ENCODE measurements at places on chromosomes 5 and 9.

GRCh38 chr9:20397348-20397747 lies 225.0 kb downstream of the MLLT3 start:
- DNase-seq: no peak

DNA sequence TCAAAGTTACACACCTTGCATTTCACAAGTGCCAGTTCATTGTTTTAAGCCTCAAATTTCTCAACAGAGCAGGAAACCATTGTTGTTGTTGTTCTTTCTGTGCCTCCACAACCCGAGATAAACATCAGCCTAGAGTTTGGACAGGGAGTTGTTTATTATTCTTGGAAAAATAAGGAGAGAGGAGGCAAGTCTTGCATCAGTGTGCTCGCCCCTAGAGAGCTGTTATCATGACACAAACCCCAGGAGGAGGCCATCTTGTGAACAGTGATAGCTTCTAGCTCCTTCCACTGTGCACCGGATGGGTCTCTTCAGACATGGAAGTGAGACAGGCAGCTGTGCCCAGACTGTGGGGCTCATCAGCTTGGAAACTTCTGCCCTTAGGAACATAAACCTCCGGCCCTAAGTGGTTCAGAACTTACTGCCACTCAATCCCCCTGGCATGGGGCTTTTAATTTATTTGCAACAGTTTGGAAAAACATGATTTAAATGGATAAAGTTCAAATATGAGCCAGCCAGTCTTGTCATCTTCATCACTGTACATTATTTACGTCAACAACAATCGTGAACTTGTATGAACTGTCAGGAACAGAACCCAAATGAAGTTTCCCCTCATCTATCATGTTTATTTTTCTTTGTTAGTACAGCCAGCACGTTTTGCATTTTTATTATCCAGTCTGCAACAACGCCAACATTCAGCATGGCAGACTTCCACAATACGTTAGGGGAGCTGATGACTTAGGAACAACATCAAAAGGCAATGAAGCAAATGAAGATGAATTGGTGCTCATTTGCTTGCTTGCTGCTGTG lies 181.7 kb upstream of the S1PR3 start:
- no peak for DNase-seq

DNA sequence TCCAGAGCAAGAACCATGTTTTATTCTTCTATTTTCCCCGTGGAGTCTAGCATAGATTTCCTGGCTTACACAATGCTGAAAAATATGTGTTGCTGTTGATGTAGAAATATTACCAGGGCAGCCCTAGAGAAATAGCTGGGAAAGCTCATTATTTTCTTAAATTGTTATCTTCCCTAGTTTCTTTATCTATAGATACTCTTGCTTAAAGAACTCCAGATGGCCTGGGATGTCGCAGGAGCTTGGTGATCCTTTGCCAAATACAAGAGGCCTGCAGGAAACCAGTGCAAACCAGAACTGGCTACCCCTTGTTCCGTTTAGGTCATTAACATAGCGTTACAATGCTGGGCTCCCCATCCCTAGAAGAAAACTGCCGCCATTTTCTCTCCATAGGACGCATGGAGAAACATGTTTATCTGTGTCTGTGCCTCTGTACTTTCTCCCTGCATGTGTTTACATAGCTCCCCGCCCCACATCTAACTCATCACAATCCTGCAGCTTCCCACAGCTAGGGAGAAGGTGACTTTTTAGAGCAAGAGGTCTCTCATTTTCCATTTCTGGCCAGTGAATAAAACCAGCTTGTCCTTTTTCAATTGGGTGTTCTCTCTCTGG lies 6.4 kb downstream of the PRLR start:
- no peak for DNase-seq

- no peak for DNase-seq
Observed at GRCh38 chr5:7910738-7911428, 41.9 kb downstream of the MTRR start.

GRCh38 chr5:154501566-154501965 lies 23.5 kb upstream of the HAND1 start:
- no peak for DNase-seq

GRCh38 chr5:117623042-117623805 lies 1048.6 kb upstream of the SEMA6A start:
- no peak for DNase-seq

- DNase-seq: no peak
Observed at GRCh38 chr5:65292196-65292595, 189.5 kb downstream of the ADAMTS6 start.

- no peak for DNase-seq
Observed at GRCh38 chr9:6614489-6614888, 31.0 kb downstream of the GLDC start.

DNA sequence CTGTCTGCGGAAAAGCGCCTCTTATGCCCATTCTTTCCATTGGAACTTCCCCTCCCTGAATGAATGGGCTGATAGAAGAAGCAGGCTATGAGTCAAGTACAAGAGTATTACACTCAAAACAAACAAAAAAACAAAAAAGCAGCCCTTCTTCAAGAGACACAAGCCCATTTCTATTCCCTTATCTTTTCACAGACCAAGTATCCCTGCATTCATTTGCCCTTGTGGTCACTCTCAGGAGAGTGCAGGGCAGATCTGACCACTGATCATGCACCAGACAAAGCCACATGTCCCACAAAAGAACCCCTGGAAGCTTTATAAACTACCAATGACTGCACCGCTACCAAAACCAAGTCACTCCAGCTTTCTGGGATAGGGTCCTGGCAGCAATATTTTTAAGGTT lies 262.5 kb upstream of the TAS2R1 start:
- DNase-seq: no peak

DNA sequence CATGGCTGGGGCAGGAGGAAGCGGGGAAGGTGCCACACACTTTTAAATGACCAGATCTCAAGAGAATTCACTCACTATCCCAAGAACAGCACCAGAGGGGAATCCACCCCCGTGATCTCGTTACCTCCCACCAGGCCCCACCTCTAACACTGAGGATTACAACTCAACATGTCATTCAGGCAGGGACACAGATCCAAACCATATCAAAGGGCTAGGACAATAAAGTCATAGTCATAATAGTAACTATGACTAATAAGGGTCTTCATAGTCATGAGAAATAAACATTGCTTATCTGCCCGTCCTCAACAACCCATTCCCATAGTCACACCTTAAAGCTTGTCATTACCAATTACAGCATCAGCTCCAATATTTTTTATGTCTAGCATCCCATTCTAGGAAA lies 65.3 kb upstream of the SMC2 start:
- no peak for DNase-seq

- no peak for DNase-seq
Observed at GRCh38 chr9:111969622-111970021, 73.0 kb downstream of the UGCG start.

DNA sequence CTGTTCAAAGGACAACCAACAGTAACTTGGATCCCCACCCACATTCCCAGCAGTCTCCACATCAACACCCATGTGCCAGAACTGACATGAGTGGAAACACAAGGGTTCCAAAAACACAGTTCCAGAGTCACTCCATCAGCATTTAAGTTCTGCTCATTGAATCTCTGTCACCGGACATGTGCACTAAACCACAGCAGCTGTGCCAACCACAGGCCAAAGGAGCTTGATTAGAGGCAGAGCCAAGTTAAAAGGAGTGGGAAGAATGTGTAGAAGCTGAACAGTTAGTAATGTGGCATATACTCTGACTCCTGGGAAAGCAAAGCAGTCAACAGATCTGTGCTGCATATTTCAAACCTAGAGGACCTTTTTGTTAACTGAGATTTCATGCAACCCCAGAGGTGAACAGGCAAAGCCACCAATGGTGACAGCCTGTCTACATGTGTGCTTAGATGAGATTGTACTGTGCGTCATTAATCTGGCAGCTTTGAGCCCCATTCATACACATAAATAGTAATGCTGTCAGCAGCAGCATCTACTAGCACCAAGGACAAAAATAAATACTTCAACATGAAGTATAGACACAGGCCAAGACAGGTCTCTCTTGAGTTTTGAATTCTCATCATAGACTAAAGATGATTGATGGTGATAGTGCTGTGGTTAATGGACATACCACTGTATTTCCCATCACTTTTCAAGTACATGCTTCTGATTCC lies 16.4 kb upstream of the FST start:
- DNase-seq: no peak

DNA sequence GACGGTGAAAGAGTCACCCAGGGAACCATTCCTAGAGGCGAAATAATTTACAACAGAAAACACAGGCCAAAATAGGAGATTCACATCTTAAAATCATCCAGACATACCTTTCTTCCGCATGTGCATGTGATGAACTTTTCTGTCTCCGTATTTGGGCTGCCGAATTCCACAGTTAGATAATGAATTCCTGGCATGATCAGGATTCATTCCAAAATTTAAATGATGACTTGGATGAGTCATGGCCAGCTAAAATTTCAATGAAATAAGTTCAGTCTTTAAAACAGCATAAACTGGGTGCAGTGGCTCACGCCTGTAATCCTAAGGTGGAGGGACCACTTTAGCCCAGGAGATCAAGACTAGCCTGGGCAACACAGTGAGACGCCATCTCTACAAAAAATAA lies 82.7 kb downstream of the DROSHA start:
- no peak for DNase-seq

GRCh38 chr9:21583628-21584377 lies 101.7 kb upstream of the IFNE start:
- no peak for DNase-seq

GRCh38 chr9:21605489-21605931 lies 123.4 kb upstream of the IFNE start:
- DNase-seq: no peak

All from head of caudate nucleus (tissue), 42 donors.